Activated gamma-delta T cell treated with anti-CD3 and anti-CD28 coated beads, Interleukin-2, amount 50 U/mL, for 16 hours (primary cell): ENCODE measurements at places on chromosomes 12 and 14.

GRCh38 chr12:2335916-2336315 is 283.1 kb downstream of the CACNA1C start:
- no peak for DNase-seq

DNA sequence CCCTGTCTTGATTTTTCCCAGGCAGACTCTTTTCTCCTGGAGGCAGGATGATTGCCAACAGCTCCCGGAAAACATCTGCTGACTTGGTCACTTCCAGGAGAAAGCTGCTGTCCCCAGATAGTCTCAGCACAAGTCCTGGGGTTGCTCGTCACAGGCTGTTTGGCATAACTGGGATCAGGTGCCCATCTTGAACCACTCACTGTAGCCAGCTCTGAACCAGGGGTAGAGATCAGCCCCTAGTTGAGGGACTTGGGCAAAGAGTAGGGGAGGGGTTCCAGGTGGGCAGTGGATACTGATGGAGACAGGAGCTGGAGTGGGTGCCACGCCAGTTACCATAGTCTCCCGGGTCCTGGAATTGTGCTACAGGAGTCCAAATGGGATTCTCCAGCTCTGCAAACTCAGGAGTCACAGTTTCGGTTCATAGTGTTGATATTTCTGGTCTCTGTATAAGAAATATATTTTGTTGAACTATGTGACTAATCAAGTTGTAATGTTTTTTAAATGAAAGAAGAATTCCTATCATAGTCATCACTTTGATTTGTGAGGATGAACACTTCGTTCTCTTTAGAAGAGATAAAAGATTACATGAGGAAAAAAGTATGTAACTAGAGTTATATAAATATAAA is 1154.5 kb downstream of the AACS start:
- no peak for DNase-seq

DNA sequence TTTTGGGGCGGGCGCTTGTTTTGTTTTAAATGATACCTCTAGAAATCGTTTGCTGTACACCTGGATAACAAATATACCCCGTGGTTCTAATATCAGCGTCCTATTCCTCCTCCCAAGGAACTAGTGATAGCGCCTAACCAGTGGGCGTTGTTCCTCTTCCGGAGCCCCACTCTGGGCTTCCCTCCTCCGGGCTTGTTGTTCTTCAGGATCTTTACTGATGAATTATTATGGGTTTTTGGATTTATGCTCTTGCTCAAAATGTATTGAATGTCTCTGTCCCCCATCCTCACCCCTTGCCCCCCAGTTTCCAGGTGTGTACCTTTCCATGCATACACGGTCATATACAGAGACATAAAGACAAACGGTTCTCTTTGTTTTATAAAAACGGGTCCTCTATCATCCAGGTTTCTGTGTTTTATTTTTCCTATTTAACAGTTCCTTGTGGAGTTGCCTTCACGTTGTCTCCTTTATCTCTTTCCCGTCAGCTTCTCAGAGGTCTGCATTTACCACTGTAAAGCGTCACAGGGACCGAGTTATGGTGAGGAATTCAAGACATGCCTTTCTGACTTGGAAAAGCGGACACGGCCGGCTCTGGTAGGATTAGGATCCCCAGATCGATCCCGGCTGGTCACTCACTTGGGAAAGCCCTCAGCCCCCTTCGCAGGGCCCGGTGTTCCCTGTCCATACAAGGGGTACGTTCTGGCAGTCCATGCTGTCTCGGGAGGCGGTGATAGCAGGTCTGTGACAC is 655 bp upstream of the PLEKHG3 start:
- no peak for DNase-seq

DNA sequence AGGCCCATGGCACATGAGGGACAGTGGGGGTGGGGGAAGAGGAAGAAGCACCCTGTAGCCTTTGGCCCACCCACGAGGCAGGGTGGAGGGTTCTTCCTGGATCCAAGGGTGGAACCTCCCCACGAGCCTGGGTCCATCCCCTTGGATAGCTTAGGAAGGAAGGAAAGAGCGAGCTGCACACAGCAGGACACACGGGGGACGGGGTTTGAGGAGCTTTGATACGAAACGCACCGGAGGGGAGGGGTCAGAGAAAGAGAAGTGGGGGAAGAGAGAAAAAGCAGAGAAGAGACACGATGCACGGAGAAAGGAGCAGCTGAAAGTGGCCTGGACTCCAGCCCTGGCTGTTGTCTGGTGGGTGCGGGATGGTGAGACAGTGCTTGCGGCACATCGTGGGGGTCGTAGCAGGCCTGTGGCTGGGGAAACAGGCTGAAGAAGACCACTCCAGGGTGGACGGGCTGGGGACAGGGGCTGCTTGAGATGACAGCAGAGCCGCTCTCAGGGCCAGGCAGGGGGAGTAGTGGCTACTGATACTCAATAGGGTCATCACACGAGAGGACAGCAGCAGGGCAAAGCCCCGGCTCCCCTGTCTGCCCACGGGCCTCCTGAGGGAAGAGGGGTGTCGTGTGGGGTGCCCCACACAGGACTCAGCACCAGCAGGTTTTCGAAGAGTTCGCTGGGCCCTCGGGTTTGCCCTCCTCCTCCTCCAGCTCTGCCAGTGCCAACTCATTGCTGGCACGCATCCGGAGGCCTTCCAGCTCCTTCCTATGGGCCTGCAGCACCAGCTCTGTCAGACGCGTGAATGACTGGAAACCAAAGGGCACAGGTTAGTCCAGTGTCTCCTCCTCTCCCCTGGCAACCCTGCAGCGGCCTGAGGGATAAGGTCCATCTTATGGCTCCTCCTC is 5.4 kb upstream of the GPX2 start:
- DNase-seq, result no peak

GRCh38 chr12:119649202-119649808 is 18.6 kb upstream of the PRKAB1 start:
- DNase-seq, result no peak

DNA sequence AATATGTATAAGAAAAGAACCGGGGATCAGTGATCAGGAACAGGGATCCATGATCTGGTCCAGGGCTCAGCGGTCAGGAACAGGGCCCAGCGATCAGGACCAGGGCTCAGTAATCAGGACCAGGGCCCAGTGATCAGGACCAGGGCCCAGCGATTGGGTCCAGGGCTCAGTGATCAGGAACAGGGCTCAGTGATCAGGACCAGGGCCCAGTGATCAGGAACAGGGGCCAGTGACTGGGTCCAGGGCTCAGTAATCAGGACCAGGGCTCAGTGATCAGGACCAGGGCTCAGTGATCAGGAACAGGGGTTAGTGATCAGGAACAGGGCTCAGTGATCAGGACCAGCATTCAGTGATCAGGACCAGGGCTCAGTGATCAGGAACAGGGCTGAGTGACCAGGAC is 56.3 kb downstream of the TMEM121 start:
- DNase-seq, result no peak

- no peak for DNase-seq
Measured at GRCh38 chr12:113477171-113477841, 5.6 kb upstream of the LHX5 start.

GRCh38 chr12:105060715-105061378 is 23.4 kb downstream of the ALDH1L2 start:
- no peak for DNase-seq

DNA sequence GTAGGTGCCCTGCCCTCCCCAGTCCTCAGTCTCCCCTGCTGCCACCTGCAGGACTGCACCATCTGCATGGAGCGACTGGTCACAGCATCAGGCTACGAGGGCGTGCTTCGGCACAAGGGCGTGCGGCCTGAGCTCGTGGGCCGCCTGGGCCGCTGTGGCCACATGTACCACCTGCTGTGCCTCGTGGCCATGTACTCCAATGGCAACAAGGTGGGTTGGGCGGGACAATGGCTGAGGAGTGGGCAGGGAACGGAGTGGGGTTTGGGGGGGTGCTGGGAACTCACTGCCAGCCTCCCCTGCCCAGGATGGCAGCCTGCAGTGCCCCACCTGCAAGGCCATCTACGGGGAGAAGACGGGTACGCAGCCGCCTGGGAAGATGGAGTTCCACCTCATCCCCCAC is 38.2 kb downstream of the DTX1 start:
- no peak for DNase-seq

- DNase-seq, result no peak
Measured at GRCh38 chr14:32426586-32427388, 97.7 kb downstream of the AKAP6 start.

DNA sequence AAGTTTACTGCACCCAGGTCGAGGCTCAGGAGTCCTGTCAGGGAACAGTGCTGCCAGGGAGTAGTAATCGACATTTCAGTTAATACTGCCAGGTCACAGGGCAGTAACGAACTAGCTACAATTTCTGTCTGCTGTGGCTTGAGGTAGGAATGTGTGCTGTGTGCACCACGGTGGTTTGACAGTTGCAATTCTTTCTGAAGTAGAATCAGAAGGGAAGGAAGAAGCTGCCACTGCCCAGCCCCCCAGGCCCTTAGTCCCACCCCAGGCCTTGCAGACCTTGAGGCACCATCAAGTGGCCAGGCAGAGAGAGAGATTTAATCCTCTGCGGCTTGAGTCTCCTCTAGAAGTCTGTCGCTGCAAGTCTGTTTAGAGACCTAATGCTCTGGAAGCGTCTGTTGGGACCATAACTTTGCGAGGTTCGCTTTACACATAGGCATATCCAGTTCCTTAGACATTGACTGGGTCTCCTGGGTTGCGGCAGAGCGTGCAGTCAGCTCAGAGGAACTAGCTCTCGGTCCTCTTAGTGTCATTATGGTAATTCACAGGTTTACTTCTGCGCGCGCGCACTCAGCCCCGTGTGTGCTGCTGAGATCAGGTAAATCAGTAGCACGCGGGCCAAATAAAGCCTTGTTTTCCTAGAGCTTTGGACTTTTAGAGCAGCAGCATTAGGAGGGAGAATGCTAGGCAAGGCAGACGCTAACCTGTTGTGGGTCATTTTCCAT is 9.8 kb downstream of the NKX2-1 start:
- no peak for DNase-seq

DNA sequence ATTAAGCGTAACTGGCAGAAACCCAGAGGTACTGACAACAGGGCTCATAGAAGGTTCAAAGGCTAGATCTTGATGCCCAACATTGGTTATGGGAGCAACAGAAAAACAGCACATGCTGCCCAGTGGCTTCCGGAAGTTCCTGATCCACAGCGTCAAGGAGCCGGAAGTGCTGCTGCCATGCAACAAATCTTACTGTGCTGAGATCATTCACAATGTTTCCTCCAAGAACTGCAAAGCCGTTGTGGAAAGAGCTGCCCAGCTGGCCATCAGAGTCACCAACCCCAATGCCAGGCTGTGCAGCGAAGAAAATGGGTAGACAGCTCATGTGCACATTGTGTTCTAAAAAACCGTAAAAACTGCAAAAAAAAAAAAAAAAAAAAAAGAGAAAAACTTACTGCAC is 192.3 kb downstream of the MON2 start:
- DNase-seq, result no peak

GRCh38 chr12:75844049-75844770 is 187.4 kb downstream of the PHLDA1 start:
- DNase-seq, result no peak

GRCh38 chr12:69583203-69583602 is 2.1 kb upstream of the CCT2 start:
- DNase-seq, result no peak

GRCh38 chr14:60222820-60223219 is 26.2 kb upstream of the PPM1A start:
- no peak for DNase-seq

- no peak for DNase-seq
Measured at GRCh38 chr14:99602788-99603415, 1.1 kb downstream of the CCDC85C start.

GRCh38 chr14:68791078-68791901 is 1.6 kb downstream of the ZFP36L1 start:
- DNase-seq, result no peak

DNA sequence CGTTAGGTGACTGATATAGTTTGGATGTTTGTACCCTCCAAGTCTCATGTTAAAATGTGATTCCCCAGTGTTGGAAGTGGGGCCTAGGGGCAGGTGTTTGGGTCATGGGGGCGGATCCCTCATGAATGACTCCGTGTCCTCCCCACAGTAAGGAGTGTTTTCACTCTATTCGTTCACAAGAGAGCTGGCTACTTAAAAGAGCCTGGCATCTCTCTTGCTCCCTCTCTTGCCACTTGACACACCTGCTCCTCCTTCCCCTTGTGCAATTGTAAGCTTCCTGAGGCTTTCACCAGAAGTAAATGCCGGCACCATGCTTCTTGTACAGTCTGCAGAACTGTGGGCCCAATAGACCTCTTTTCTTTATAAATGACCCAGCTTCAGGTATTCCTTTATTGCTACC is 2.6 kb downstream of the IFI27L2 start:
- DNase-seq, result no peak

GRCh38 chr14:61537563-61538463 is 157.5 kb upstream of the HIF1A start:
- DNase-seq, result no peak

- DNase-seq, result no peak
Measured at GRCh38 chr12:67942724-67943123, 46.5 kb upstream of the IFNG-AS1 start.

DNA sequence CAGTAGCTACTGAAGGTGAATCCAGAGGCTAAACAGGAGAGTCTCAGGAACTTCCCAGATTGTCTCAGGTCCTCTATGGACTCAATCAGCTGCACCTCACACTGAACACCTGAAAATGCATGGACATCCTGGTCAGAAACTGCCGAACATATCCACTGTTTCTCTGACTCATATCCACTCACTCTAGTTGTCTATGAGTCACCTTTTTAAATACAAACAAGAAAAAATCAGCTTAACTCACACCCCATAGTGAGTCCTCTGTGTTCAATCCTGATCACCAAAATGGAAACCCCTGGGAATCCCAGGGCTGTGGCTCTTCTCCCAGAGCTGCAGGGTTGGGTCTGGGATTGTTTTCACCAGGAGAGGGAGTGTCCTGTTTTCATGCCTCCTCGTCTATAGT is 556.7 kb downstream of the TMEM121 start:
- DNase-seq, result no peak

GRCh38 chr12:8912914-8913313 is 1.4 kb upstream of the PHC1 start:
- DNase-seq, result no peak

DNA sequence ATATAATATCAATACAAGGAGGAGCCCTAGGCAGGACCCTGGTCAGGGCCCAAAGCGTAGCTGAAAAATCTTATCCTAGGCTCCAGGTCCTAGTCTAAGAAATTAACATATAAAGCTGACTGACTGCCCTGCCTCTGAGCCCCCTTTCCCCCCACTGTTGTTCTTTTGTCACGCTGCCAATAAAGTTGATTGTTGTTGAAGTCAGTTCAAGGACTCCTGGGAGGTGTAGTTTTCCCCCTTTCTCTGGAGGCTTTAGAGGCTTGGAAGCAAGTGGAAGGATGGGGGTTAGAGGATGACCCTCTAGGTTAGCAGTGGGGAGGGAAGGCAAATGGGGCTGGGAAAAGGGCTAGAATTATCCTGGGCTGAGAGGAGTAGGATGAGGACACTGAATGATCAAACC is 3.2 kb downstream of the PPP1R1A start:
- no peak for DNase-seq
